ENCODE measurements at places on chromosomes 13 and 19.

GRCh38 chr13:109979228-109979627 lies 192.8 kb upstream of the IRS2 start:
- DNase-seq = no peak

DNA sequence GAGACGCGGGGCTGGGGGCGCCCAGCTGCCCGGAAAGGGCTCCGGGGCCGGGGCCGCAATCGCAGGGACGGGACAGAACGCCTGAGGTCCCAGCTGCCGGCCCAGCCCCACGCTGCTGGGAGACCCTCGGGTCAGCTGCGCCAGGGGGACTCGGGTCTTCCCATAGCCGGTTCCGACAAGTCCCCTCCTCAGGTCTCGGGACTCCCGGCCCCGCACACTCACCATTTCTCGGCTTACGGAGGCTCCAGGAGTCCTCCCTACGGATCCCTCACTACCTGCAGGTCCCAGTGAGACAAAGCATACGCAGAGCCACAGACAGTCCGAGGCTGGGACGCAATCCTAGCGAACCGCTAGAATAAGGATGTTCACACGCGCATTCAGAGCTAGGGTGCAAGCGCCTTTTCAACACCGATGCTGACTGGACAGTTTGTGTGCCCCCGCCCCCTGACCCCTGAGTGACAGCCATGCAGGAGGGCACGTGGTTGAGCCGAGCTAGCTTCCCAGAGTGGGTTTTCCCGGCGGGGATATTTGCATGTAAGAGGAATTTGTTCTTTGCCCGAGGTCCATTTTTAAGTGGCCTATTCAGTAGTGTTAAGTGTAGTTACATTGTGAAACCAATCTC lies 13.6 kb downstream of the ZNF490 start:
- no peak for DNase-seq

DNA sequence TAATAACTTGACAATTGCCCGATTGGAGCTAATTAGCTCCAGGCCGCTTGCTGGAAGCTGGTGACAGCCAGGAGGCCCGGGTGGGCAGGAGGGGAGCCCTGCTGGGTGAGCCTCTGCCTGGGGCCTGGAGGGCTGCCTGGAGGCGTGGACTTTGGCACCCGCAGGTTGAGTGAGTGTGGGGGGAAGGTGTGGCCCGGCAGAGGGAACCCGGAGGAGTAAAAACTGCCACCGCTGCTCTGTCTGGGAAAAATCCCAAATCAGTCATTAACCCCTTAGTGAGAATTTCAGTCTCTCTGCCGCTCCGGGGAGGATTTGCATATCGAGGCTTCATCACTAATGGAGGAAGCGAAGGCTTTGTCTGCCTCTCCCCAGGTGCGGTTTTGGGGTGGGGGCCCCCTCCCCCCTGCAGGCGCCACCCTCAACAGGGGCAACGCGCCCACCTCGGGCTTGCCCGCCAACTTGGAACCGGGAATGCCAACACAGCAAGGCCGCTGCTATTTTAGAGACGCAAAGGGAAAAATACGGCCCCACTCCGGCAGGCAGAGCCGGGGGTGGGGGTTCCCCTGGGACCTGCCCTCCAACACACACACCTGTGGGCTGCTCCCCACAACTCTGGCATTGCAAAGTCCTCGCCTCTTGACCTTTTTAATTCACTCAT lies 6.2 kb downstream of the EFNA2 start:
- DNase-seq = no peak

GRCh38 chr19:52945652-52946321 lies 16.9 kb downstream of the ZNF816 start:
- DNase-seq = no peak

- DNase-seq = no peak
Measured at GRCh38 chr13:43374621-43375020, 351.2 kb downstream of the DNAJC15 start.
